ENCODE measurements at places on chromosomes 4 and X. TPM values are rescaled to one million over a fixed set of nuclear protein-coding genes. Genes with fewer than 3 reads are reported as not detected.

OSTC gene
- polyA plus RNA-seq = 220 TPM

DNA sequence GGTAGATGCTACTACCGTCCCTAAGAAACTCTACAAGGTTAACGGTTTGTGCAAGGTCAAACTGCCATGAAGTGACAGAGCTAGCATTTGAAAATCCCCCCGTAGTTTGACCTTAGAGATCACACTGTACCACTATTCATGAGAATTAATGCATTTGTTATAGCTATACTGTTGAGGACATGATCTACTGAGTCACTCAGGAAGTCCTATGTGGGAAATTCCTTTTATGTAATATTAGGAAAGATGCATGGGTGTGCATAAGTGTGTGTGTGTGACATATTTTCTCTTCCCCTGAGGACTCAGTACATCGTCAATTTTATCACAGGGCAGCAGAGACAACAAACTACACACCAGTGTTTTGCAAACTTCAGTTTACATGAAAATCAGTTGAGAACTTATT, 141.1 kb downstream of the FBXW7 start:
- no peak for DNase-seq

GRCh38 chr4:113674733-113675132, 86.8 kb downstream of the CAMK2D start:
- no peak for DNase-seq

GRCh38 chr4:104128031-104128849, 366.5 kb downstream of the CXXC4 start:
- no peak for DNase-seq
